ENCODE measurements at places on chromosomes 5 and 9. TPM values are rescaled to one million over a fixed set of nuclear protein-coding genes. Genes with fewer than 3 reads are reported as not detected.

Gene FBP2
- total RNA-seq, result not detected

Gene THBS4
- total RNA-seq, result 23.6 TPM

Gene SLC36A2
- total RNA-seq, result not detected

DNA sequence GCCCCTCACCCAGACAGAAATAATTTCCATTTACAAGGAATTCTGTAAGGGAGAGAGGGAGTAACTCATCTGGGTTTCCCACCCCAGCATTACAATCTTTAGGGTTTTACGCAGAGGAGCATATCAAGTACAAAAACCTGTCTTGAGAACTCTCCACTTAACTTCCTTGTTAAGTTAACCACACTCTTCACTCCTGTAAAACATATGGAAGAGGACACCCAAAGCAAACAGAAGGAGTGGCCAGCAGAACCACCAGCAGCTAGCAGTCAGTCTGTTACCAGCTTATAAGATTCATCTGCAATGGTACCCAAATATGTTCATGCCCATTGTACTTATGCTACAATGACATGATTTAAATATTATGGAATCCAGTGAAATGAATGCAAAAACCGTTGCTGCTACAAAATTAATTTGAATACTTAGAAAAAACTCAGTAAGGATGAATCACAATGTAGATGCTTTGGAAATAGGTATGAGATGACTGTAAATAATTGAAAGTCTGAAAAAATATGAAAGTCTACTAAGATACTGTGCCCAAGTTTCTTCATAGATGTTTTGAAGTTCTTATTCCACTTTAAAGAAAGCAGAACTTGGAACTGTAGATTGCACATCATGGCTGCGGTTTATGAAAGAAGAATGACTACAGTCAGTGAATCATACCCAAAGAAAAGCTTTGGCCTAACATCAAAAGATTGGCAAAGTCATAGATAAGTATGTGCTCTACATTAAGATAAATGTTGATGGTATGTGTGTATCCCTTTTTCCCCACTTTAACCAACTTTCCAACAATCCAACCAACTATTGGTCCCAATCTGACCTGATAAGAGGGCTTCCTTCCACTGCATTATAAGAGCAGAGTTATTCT lies 233.6 kb downstream of the ACTL7B start:
- DNase-seq, result no peak

GRCh38 chr5:138024117-138024516 lies 8.8 kb downstream of the FAM13B start:
- DNase-seq, result no peak

DNA sequence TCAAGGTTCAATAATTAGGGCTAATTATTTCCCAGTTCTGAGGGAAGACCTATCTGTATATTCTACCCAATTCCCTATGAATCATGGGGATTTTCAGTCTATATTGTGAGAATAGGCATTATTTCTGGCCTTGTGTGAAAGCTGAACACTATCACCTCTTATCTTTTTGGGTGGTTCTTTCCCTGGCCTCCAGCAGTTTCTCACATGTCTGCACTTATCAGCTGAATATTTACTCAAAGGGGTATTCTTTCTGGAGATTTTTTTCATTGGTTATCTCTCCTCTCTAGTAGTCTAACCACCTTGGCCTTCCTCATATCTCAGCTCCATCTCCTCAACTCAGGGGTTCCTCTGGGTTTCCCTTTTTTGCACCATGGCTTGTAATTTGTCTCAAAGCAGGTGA lies 64.9 kb upstream of the LIFR start:
- DNase-seq, result no peak
